ENCODE measurements at places on chromosomes 3 and 15. TPM values are rescaled to one million over a fixed set of nuclear protein-coding genes. Genes with fewer than 3 reads are reported as not detected.

GRCh38 chr15:34019369-34019990 lies 19.5 kb downstream of the AVEN start:
- H3K4me1 ChIP-seq: no peaks in the 10 kb centered on the region
- no peaks in the 10 kb centered on the region for H3K27me3 ChIP-seq
- H3K4me3 ChIP-seq: no peak overlapping the region
- no peak for DNase-seq
- no peaks in the 10 kb centered on the region for H3K36me3 ChIP-seq

GRCh38 chr15:90306560-90306959 lies 41.1 kb downstream of the NGRN start:
- H3K27ac ChIP-seq: no peak overlapping the region
- H3K4me3 ChIP-seq: no peak overlapping the region
- H3K36me3 ChIP-seq: no peaks in the 10 kb centered on the region

The SLC15A2 gene
- total RNA-seq: 4.7 TPM

DNA sequence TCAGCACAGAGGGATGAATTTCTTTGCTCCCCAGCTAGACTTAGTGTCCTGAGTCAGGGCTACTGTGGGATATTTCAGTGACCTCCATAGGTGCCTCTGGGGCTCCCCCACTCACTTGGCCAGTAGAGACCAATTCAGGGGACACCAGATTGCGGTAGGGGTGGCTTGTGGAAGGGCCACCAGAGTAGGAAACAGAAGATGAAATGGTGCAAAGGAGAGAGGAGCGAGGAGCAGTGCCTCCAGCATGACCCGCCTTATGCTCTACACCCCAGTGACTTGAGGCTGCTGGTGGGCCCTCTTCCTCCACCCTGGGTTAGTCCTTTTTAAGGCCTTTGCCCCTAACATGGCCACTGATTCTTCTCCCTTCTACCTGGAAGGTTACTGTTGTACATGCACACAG lies 2.5 kb downstream of the AEN start:
- DNase-seq: no peak
- peaks cover 7% of the 10 kb centered on the region for H3K4me1 ChIP-seq
- no peaks in the 10 kb centered on the region for H3K36me3 ChIP-seq
- no peaks in the 10 kb centered on the region for H3K27me3 ChIP-seq

Measured in Caco-2 (cell line).